ENCODE measurements at places on chromosomes 2 and 18.

DNA sequence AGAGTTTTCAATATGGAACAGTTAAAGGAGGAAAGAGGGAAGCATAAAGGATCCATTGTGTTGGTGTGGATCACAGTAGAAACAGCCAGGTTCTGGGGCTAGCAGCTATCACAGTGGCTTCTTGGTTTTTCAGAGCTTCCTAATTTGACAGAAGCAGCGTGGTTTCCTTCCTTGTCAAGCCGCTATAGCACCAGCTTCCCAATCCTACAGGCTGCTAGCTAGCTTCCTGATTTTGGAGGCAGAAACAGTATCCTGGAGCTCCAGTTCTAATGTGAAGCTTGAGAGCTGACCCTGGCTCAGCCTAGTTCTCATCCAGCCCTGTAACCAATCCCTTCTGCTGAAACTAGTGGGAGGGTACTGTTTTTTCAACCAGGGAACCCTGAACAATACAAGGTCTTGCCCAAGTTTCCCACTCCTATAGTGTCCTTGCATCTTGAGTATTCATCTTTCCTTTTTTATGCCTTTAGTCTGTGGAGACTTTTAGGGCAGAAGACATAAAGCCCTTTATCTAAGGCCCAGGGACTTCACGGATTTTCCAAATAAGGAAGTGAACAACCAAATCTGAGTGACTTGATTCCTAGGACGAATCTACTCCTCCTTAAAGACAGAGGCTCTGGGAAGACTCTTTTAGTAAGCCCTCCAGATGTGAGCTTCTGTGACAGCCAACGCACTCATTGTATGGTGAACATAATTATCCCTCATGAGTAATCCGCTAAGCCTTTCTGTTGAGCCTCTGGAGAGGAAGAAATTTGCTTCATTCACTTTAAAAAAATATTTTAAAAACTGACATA is 33.8 kb downstream of the CCDC93 start:
- no peak for DNase-seq

DNA sequence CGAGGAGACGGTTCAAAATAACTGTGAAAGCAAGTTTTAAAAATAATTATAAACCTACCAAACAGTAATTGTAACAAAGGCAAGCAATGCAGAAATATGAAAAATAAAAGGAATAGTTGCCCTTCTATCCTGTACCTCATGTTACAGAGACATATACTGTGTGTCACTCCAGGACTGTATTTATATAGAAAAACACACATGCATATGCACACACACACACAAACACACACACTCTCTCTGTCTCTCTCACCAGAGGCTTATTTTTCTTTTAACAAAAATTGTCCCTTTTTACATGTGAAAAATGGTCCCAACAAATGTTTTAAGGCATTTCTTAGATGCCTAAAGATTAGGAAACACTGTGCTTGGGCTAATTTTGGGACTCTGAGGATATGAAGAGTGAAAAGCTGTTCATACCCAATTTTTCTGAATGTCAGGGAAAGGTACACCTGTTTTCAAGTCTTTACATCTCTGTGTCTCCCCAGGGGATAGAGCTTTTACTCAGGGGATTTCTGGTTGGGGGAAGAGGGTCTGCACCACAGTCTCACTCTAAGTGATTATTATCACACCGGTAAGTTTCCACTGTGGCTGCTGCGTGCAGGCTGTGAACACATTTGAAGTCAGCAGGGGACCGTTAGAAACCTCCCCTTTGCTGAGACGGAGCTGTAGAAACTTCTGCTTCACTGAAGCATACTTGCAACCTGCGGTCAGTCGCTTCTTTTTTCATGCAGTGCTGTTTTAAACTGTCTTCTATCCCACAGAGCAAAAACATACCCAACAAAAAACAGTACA is 51.4 kb upstream of the SPAG16 start:
- DNase-seq, result no peak

GRCh38 chr2:209523041-209523740 is 99.3 kb downstream of the MAP2 start:
- no peak for DNase-seq

- no peak for DNase-seq
Observed at GRCh38 chr2:979069-979928, 28.6 kb downstream of the SNTG2 start.

DNA sequence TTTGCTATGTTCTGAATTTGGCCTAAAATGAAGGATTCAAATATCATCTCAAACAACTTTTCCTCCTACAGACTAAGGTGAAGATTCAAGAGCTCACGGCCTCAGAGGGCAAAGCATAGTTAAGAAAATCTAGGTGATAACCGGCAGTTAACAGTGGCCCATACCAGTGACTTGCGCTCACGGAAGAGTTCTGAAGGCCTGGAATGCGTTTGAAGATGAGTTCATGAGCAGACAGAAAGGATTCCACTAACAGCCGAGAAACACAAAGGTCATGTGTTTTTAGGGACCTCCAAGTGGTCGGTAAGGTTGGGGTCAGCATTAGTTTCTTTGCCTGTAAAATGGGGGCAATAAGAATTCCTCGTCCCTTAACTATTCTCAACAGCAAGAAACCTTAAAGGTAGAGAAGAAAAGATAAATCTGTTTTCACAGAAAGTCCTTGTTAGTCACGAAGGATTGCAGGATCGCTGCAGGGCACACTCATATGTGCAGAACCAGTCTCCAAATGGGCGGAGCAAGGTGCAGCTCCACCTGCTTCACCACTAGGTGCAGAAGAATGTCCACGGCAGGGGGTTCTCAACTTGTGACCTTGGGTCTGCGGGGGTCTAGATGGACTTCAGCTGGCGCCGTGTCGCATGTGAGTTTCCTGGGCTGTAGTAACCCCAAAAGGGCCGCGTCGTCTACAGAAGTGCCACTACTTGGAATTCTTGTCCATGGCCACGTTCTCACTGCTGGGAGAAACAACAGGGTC is 708 bp upstream of the RPIA start:
- peak; percentile 39 for DNase-seq

- no peak for DNase-seq
Observed at GRCh38 chr2:231159306-231159705, 34.5 kb upstream of the HTR2B start.

- DNase-seq, result peak; percentile 72
Observed at GRCh38 chr2:209661286-209661894, 110.2 kb upstream of the UNC80 start.

GRCh38 chr2:171225302-171225980 is 64.7 kb upstream of the TLK1 start:
- no peak for DNase-seq

DNA sequence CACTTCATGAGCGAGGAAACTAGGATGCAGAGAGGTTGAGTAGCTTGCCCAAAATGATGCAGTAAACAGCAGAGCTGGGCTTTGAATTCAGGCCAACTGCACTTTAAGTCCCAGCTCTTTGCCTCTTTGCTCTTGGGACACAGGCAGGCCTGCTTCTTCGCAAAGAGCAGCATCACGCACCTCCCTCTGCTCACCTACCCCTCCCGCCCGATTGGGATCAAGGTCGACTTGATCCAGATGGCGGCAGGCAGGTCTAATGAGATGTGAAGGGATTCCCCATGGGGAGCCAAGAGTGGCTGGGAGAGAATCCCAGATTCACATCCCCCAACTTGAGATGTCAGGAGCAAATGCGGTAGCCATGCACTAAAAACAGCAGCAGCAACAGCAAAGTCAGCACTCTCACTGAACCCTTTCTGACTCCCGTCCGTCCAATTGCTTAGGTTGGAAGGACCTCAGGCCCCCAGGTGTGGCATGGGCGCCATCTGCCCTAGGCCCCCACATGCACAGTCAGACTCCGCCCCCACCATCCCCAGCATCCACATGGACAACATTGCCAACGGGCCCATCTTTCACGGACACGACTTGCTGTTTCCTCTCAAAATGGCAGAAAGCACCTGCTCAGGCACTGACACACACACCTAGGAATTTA is 84.3 kb upstream of the MAP4K4 start:
- no peak for DNase-seq

DNA sequence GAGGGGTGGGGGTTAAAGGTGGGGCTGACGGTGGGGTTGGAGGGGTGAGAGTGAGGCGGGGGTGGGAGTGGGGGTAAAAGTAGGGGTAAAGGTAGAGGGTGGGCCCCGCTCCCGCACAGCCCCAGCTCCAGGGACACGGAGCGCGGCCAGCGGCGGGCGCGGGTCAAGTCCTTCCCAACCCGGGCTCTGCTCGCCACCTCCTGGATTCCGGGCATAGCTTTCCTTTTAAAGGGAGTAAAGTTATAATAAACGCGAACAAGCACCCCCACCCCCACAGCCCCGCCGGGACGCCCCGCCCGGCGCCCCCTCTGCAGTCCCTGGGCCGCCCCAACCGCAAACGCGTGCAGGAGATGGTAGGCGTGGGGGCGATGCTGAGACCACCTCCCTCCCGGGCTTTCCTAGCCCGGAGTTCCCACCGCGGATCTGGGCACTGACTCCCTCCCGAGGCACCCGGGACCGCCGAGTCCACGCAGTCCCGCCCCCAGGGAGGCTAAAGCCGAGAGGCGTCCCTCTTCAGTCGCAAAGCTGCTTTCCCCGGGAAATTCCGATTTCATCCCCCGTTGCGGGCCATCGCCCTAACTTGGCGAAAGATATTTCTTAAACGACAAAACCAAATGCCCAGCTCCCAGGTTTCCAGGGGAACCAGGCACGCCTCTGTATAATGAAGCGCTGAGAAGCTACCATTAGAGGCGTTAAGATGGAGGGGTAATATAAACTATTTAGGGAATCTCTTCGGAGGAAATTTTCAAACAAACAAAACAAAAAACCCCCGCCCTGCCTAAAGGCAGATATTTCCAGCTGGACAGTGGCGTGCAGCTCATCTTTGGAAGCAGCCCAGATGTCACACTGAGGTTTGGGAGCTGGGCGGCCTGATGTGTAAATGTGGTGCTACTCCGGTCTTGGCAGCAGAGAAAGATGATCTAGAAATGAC is at the start of gene LIMS2:
Gene LIMS2, minus strand, starts transcription at position 200 of the 931 bp plus-strand sequence. CDS start 506 bp downstream, outside the sequence.
- DNase-seq, result no peak

DNA sequence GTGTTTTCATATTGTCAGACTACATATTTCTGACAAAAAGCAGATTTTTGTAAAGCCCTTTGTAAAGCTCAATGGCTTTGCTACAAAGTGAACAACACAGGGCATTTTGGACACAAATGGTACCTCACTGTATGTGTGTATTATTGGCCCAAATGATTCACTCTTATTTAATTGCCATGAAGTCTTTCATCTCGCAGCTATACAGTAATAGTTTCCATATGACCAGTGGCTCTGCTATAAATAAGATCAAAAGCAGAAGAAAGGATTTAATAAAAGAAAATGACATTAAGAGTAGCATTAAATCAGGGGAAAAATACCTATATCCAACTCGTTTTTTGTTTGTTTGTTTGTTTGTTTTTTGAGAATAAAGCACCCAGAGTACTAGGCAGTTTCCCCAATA is 284.0 kb upstream of the CCDC68 start:
- no peak for DNase-seq

- DNase-seq, result no peak
Observed at GRCh38 chr2:160836755-160837154, 323.5 kb upstream of the TANK start.

GRCh38 chr2:127097841-127098651 is 8.9 kb downstream of the BIN1 start:
- no peak for DNase-seq

- DNase-seq, result no peak
Observed at GRCh38 chr2:105038383-105039061, 653 bp downstream of the MRPS9 start.

GRCh38 chr2:197878792-197879191 is 74.4 kb downstream of the PLCL1 start:
- no peak for DNase-seq

DNA sequence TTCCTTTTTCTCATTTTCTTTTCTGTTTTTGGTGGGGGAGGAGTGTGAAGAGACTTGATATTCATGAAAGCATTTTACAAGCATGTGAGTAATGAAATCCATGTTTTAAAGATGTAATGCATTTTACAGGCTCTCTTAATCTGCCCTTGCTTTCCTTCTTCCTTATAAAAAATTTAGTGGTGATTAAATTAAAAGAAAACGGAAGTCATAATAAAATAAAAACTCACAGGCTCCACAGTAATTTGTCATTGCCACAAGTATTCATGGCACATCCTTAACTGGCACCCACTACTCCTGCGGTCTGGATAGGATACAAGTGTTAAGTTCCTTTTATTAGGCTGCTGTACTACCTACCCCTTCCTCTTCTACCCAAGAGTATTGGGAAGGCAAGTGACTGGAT is 241.2 kb downstream of the SLC4A3 start:
- DNase-seq, result no peak

DNA sequence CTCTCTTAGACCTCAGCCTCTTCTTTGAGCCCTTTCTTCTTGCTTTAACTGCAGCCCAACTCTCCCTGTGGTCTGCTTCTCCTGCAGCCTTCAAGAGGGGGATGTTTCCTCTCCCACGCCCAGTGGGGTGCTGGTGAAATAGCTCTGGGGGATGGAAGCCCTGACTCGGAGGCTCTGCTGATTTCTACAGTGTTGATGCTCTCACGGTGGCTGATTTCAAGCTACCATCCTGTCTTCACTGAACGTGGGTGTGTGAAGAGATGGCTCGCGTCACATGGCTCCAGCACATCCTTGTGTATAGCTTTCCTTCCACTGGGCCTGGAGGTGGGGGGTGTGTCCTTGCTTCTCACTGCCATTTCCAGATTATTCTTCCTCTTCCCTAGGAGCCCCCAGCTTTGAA is 20.0 kb downstream of the MPP4 start:
- DNase-seq, result no peak

- no peak for DNase-seq
Observed at GRCh38 chr2:233417282-233417681, 63.0 kb downstream of the DGKD start.

GRCh38 chr18:23853448-23854195 is 160.9 kb upstream of the TTC39C start:
- no peak for DNase-seq

GRCh38 chr2:236748801-236749200 is 179.2 kb downstream of the ACKR3 start:
- no peak for DNase-seq

- DNase-seq, result no peak
Observed at GRCh38 chr2:27212626-27213471, 781 bp upstream of the SLC5A6 start.
